ENCODE measurements at places on chromosomes 3 and 15. TPM values are rescaled to one million over a fixed set of nuclear protein-coding genes. Genes with fewer than 3 reads are reported as not detected.

The DUOX2 gene
- 0.04 TPM for total RNA-seq

The FBXO22 gene
- 63.3 TPM for total RNA-seq

The KIF15 gene
- 12.3 TPM for total RNA-seq

The GNAT1 gene
- total RNA-seq, result not detected

The RGMA gene
- 0.15 TPM for total RNA-seq

The SEMA6D gene
- not detected for total RNA-seq

The MYD88 gene
- total RNA-seq, result 25.3 TPM

The ATP2B2 gene
- total RNA-seq, result not detected

The HHLA2 gene
- 0.13 TPM for total RNA-seq

The PLCH1 gene
- total RNA-seq, result 1.4 TPM

The GOLGA6L7 gene
- total RNA-seq, result not detected

The MAP3K13 gene
- total RNA-seq, result 15.5 TPM

The RHCG gene
- 33.0 TPM for total RNA-seq

The BLM gene
- total RNA-seq, result 14.8 TPM

The LXN gene
- 116 TPM for total RNA-seq

The ARGFX gene
- total RNA-seq, result not detected

The PP2D1 gene
- total RNA-seq, result not detected

The RCCD1 gene
- total RNA-seq, result 33.8 TPM

The BOC gene
- total RNA-seq, result 8.2 TPM

The NEK10 gene
- 1.1 TPM for total RNA-seq

The TLR9 gene
- total RNA-seq, result not detected

The NCEH1 gene
- total RNA-seq, result 35.2 TPM

The CKMT1B gene
- total RNA-seq, result 3.4 TPM

The NANOGP8 gene
- not detected for total RNA-seq

The DNAH12 gene
- 0.02 TPM for total RNA-seq
